Keratinocyte (primary cell): ENCODE measurements at places on chromosomes 7 and 10.

GRCh38 chr10:94299417-94299816 is 63.3 kb downstream of the NOC3L start:
- no peak for DNase-seq

DNA sequence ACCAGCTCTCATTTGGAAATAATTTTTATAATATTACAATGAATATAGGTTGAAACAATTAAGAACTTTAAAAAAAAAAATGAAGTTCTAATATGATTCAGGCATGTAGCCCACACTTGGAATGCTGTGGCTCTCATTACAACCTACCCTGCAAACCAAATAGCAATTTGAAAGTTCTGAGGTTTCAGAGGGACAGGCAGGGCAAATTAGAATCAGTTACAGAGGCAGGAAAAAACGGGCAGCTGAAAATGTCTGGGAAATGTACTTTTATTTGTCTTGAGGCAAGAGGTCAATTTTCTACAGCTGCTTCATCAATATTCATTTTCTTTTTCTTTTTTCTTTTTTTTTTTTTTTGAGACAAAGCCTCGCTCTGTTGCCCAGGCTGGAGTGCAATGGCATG is 95.3 kb downstream of the PIP4K2A start:
- DNase-seq = no peak

- no peak for DNase-seq
These were observed 286.7 kb downstream of the CACNA2D1 start for GRCh38 chr7:82156893-82157292.

- no peak for DNase-seq
These were observed 181.4 kb downstream of the GNAT3 start for GRCh38 chr7:80330434-80330833.

DNA sequence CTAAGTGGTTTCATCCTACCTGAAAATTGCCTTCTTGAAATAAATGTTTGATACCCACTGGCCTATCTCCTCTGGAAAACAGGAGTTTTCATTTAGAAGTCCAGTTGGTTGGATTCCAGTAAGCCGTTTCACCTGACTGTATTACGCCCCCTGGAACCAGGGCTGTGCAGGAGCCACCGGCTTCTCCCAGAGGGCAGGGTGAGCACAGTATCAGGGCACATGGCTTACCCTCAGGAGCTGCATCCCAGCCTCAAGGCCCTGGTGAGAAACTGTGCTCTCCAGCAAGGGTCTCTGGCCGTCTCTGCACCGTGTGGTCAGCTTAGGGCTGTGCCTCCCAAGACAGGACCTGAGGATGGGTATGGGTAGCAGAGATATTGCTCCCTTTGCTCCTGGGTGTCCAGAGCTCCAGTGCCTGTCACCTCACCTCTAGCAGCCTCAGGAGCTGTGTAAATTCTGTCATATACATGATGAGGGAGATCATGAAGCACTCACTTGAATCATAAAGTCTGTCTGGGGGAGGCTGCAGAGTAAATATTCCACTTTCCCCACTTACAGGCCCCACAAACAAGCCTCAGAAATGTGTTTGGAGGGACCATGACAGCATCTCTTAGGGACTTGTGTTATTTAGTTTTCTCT is 109.6 kb upstream of the SAMD8 start:
- DNase-seq = no peak

DNA sequence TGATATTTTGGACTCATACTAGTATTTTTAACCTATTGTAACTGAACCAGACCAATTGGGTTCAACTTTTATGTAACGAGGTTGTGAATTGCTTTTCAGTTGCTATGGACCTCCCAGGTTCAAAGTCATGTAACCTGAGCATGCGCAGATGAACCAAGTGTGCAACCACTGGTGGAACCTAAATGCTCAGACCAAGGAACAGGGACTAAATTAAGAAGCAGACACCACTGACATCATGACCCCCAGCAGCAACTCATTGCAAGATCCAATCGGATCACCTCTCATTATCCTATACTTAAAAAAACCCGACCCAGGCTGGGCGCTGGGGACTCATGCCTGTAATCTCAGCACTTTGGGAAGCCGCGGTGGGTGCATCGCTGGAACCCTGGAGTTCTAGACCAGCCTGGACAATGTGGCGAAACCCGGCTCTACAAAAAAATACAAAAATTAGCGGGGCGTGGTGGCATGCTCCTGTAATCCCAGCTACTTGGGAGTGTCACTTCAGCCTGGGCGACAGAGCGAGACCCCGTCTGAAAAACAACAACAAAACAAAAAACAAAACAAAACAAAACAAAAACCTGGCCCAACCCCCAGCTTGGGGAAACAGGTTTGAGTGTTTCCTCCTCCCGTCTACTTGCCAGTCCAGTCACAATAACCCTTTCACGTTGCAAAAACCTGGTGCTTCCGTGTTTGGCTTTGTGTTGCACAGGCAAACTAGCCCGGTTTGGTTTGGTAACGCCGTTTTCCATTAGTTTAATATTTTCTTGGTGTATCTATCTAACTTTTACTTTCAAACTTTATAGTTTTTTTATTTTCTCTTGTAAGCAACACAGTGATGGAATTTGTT is 11.3 kb upstream of the ZNF518A start:
- DNase-seq = no peak

- DNase-seq = no peak
These were observed at the start of gene SRGN for GRCh38 chr10:69087590-69088470. Gene SRGN, plus strand, starts transcription at chr10:69088103. Its CDS starts 55 bp downstream, at chr10:69088158.

- DNase-seq = no peak
These were observed 412.5 kb upstream of the SEMA3C start for GRCh38 chr7:81331061-81332018.

- no peak for DNase-seq
These were observed 15.1 kb upstream of the AKR1B10 start for GRCh38 chr7:134512271-134512670.

DNA sequence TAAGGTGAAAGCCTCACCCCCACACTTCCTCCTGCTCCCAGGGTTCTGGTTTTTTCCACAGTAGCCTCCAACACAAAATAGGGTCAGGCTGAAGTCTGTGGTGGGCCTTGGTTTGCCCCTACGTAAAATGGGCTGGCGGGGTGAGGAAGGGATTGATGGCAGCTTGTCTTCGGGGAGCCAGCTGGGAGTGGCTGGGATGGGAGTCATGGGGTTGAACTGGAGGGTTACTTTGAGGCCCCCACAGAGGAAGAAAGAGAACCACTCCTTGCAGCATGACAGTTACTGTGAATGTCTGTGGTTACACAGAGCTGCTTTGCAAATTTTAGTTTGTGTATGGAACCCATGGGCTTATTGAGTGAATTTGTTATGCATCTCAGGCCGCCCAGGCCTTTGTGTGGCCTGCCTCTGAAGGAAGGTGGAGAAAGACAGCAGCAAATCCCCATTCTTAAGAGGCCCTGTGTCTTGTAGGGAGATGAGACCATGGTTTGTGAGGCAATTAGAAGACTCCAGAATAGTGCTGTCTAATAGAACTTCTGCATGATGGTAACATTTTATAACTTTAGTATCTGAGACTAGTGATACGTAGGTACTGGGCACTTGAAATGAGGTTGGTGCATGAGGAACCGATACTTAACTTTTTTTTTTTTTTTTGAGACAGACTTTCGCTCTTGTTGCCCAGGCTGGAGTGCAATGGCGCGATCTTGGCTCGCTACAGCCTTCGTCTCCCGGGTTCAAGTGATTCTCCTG is 8.1 kb downstream of the TRIM8 start:
- no peak for DNase-seq

DNA sequence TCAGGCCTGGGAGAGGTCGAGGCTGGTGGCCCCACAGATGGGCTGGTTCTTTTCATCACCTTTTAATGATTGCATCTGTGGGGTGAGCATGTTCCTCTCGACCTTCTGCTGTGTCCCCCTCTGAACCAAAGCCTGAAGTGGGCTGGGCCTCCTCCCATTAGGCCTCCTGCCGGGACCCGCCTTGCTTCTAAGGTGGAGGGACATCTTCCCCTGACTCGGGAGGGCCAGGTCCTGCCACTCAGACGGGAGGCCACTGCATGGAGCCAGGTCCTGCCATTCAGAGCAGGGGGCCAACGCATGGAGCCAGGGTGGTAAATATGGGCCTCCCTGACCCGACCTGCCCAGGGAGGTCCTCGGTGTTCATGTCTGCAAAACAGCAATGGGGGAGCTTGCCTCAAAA is 188.4 kb downstream of the EBF3 start:
- DNase-seq = no peak

GRCh38 chr7:18754766-18755165 is 259.2 kb downstream of the HDAC9 start:
- DNase-seq = no peak

DNA sequence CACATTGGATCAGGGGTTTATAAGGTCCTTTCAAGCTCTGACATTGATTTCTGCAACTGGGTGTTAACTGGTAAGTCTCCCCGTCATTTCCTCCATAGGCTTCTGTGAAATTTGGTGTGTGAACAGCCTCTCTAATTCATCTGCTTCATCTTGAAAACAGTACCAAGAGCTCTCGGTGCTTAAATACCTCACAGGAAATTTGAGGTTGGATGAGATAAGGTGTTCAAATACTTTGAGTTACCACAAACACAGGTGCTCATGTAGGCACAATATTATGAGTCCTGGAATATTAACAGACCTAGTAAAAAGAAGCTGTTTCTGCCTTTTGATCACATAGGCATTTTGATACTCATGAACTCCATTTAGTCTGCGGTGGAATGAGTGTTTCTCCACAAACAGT is 85.2 kb downstream of the RTKN2 start:
- no peak for DNase-seq

- peak; percentile 5 for DNase-seq
These were observed 202.6 kb upstream of the FOXK1 start for GRCh38 chr7:4479367-4480039.

DNA sequence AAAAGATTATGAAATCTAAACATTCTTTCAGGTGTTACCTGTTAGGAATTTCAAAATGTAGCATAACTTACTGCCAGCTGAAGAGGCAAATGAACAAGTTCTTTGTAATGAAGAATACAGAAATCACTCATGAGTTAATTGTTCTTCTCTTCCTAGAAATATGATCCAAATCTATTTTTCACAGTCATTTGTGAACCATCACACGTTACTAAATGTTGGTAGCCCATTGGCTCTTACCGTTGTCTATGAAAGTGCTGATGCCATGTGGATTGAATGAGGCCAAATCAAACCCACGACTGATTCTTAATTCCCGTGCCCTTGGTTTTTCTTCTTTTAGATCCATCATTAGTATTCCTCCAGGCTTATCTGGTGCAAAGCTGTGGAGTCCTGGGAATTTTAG is 15.9 kb upstream of the PON3 start:
- no peak for DNase-seq

DNA sequence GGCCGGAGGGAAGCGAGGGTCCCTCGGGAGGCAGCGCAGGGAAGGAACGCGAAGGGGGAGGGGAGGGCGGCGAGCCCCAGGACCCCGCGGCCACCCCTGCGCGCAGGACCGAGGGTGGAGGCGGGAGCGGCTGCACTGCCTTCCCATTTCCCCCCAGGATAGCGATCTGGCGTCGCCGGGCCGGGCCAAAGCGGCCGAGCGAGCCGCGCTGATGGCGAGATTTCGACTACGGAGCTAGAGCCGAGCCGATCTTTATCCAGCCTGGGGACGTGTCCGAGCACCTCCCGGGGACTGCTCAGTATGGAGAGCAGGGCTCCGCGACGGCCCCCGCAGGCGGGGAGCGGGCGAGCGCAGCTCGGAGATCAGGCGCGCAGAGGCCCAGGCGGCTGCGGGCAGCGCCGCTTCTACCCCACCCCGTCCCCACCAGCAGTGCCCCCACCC is 590 bp upstream of the CRTAC1 start:
- DNase-seq = no peak

- no peak for DNase-seq
These were observed 118.4 kb downstream of the SEMA3A start for GRCh38 chr7:84076219-84076618.

DNA sequence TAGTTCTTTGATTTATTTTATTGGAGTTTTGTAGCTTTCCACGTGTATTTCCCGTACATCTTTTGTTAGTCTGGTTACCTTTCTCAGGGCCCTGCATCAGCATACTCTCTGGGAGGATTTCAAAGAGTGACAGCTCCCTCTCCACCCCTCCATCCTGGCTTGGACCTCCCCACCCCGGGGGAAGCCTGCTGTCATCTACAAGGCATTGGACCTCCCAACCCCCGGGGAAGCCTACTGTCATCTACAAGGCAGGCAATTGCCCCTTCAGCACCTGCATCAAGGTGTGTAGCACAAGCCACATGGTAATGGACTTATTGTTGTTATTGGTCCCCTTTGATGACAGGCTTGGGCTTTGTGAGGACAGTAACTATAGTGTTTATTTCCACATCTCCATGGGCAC is 390.1 kb downstream of the TCERG1L start:
- DNase-seq = no peak

DNA sequence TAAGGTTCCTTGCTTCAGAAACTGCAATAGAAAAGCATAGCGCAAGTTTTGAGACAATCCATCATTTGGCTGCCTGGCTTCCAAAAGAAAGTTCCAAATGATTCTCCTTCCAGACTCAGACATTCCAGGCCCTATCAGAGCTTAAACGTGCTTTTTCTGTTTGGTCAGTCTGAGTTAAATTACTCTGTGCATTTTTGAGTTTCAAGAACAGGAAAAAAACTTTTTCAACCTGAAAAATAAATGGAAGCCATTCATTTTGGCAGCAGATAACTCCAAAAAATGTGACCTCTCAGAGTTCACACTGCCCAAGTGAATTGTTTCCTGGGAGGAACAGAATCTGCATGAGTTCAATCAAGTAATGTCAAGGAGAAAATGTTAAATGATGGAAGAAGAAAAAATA is 354.2 kb downstream of the CXCL12 start:
- no peak for DNase-seq
